ENCODE measurements at places on chromosomes 5 and 9. TPM values are rescaled to one million over a fixed set of nuclear protein-coding genes. Genes with fewer than 3 reads are reported as not detected.

DNA sequence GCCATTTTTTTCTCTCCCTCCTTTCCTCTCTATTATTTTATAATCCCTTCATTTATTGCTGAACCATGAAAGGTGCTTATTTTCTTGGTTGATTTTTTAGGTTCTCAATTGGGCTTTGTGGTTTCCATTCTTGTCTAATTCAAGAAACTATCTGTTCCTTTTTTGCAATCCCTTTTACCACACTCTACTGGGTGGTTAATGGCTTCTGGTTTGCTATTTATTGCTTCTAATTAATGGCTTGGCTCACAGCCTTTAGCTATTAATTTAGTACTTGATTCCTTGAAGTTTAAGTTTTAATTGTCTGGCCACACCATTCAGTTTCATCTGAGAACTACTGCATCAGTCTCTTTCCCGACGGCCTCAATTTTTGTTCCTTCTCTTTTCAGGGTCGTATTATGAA, 5.6 kb downstream of the FRRS1L start:
- no peak overlapping the region for H3K4me3 ChIP-seq
- peaks cover 4% of the 10 kb centered on the region for H3K36me3 ChIP-seq
- H3K27ac ChIP-seq = no peak overlapping the region
- H3K27me3 ChIP-seq = peaks cover 50% of the 10 kb centered on the region
- no peaks in the 10 kb centered on the region for H3K4me1 ChIP-seq

DNA sequence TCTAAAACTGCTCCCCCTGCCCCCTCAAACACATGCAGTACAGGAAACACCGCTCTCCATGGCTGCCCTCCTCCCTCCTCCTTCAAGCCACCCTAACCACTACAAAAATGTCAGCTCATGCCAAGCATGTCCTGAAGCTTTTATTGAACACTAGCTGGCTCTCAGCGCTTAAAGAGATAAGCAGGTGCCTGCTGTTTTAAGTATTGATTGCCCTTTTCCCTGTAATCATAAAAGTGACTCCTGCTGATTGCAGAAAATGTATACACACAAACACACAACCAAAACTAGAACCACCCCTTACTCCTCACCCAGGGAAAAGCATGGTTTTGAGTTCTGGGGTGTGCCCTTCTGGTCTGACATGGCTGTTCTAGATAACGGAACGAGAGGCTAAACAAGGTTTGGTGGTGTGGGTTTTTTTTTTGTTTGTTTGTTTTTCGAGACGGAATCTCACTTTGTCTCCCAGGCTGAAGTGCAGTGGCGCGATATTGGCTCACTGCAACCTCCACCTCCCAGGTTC, 3.7 kb upstream of the UCK1 start:
- DNase-seq = peak; percentile 75
- H3K4me1 ChIP-seq = peaks cover 11% of the 10 kb centered on the region
- peak overlapping the region; percentile 44 for H3K27ac ChIP-seq
- no peaks in the 10 kb centered on the region for H3K27me3 ChIP-seq
- no peaks in the 10 kb centered on the region for H3K36me3 ChIP-seq

DNA sequence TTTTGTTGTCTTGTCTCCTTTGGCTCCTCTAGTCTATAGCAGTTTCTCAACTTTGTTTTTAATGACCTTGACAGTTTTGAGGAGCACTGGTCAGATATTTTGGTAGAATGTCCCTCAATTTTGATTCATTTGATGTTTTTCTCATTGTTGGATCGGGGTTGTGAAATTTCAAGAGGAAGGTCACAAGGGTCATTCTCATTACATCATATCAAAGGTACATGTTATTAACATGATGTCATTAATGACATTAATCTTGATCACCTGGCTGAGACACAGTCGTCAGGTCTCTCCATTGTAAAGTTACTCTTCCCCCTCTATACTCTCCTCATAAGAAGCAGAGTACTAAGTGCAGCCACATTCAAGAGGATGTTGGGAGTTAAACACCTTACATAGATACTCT, 7.2 kb downstream of the ISOC1 start:
- no peak overlapping the region for H3K27ac ChIP-seq
- peaks cover 51% of the 10 kb centered on the region for H3K4me1 ChIP-seq
- peaks cover 20% of the 10 kb centered on the region for H3K36me3 ChIP-seq
- no peak for DNase-seq

GRCh38 chr9:1125741-1126140, 75.6 kb downstream of the DMRT2 start:
- H3K27ac ChIP-seq = no peak overlapping the region
- DNase-seq = no peak
- H3K36me3 ChIP-seq = no peaks in the 10 kb centered on the region
- peaks cover 6% of the 10 kb centered on the region for H3K27me3 ChIP-seq
- no peaks in the 10 kb centered on the region for H3K4me1 ChIP-seq

DNA sequence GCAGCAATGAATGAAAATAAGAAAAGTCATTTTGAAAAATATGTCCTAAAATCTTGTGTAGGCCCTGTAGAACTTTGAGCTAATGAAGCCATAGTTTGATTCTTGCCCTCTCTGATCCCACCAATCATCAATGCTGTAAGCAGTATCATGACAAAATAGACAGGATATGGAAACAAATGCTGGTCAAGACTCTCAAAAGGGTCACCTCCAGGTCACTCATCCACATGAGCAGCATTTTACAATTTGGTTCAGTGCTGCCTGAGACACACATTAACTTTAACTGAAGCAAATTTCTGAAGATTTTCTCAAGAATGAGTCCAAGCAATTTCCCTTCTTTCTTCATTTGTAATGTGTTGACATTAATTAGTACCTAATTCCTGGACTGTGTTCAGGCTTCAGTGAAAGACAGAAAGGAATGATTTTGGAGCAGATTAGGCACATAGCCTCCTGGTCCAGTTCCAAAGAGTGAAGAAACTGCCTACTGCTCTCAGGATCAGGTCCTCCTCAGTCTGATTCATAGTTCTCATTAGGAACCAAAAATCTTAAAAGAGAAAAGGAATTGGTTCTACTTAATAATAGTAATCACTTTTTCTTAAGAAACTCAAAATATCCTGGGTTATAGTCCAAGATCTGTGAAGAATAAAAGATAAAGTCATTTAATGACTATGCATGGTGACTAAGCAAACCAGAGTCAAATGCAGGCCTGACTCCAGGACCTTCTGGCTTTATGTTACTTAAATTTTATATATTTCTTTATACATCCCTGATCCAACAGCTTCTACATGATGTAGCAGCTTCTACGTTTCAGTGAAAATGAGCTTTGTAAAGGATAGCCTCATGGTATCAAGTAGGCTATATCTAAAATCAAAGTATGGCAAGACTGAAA, 192.1 kb upstream of the RGMB start:
- H3K27ac ChIP-seq = no peak overlapping the region
- no peaks in the 10 kb centered on the region for H3K4me1 ChIP-seq
- DNase-seq = no peak
- H3K27me3 ChIP-seq = no peaks in the 10 kb centered on the region
- no peaks in the 10 kb centered on the region for H3K36me3 ChIP-seq

DNA sequence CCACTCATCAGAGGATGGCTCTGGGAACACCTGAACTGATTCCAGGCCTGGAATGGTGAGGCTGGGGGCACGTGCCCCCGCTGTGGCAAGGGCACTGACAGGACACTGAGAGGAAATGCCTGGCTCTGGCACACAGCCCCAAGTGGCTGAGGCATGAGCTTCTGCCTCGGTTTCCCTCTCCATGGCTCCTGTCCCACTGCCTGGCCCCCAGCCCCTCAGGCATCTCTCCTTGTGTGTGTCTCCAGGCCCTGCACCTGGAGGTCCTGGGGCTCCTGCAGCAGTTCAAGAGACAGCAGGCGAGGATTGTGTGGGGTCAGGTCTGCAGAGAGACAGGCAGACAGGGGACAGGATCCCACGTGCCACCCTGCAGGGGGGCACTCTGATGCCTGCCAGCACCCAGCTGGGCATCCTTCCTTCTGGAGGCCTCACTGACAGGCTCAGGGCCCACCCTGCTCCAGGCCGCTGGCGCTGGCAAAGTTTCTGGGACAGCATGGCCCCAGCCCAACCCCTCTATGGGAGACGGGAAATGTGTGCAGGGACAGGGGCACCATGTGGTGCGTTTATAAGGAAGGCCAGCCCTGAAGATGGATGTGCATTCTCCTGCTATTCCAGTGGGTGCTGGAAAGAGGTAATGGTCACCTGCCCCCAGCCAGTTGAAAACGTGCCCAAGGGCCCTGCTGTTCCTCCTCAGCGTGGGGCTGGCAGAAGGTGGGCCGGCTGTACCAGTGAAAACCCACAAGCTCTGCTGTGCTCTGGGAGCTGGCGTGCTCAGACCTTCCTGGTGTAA, 66.0 kb downstream of the RASGEF1C start:
- no peak overlapping the region for H3K27ac ChIP-seq
- H3K4me3 ChIP-seq = no peak overlapping the region
- no peak for DNase-seq
- H3K27me3 ChIP-seq = peaks cover 13% of the 10 kb centered on the region

Gene MSMP
- 0.88 TPM for total RNA-seq

Gene STPG3
- not detected for total RNA-seq

Gene CEP72
- total RNA-seq = 28.8 TPM

Gene SLC12A2
- 13.3 TPM for total RNA-seq

Gene SHISAL2B
- not detected for total RNA-seq

Gene DCTN4
- total RNA-seq = 49.4 TPM

Gene PRR16
- not detected for total RNA-seq
